ENCODE measurements at places on chromosomes 16 and 17. TPM values are rescaled to one million over a fixed set of nuclear protein-coding genes. Genes with fewer than 3 reads are reported as not detected.

Gene TLCD3A
- 22.4 TPM for total RNA-seq

Gene MARVELD3
- not detected for total RNA-seq

Gene CLEC18B
- total RNA-seq, result 0.32 TPM

Gene DOC2A
- total RNA-seq, result 0.84 TPM

Gene SPG7
- 79.6 TPM for total RNA-seq

Gene KRTAP4-6
- total RNA-seq, result not detected

Gene ZP2
- not detected for total RNA-seq

Gene SHCBP1
- total RNA-seq, result 42.2 TPM

Gene MSLN
- total RNA-seq, result not detected

Gene CHST4
- total RNA-seq, result not detected

Gene OSGIN1
- total RNA-seq, result 0.71 TPM

Gene TPSG1
- total RNA-seq, result not detected

Gene ABCC11
- total RNA-seq, result 0.17 TPM
